Amniotic epithelial cell (primary cell): ENCODE measurements at places on chromosomes 16 and 17.

DNA sequence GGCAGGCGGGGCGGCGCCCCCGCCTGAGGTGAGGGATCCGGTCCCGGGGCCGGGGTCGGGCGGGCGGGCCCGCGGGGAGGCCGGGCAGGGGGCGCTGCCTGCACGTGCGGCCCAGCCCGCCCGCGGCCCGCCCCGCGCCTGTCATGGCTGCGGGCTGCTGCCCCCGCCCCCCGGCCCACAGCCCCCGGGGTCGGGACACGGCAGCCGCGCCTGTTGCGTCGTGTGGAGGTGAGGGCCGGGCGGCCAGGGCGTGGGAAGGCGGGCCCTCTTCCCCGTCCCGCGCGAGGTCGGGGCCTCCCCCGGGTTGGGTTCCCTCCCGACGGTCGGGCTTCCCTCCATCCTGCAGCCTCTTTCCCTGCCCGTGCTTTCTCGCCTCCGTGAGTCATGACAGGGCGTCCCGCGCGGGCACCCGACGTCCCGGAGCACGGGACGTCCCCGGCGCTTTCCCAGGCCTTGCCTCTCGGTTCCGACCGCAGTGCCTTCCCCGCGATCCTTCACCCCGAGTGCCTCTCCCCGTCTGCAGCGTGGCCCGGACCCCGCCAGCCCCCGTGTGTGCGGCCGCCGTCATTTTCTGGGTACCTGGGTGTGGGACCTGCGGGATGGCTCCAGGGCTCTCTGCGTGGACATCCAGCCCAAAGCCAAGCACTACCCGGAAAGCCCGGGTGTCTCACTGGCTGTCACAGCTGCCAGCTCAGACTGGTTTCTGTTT, 76.7 kb downstream of the CHD9 start:
- DNase-seq, result peak; percentile 46

- no peak for DNase-seq
Observed at GRCh38 chr17:78113804-78114785, 14.5 kb downstream of the TMC6 start.

- peak; percentile 35 for DNase-seq
Observed at GRCh38 chr16:154217-155030, 2.0 kb downstream of the HBZ start.

- no peak for DNase-seq
Observed at GRCh38 chr16:54947616-54948015, 17.0 kb downstream of the IRX5 start.

DNA sequence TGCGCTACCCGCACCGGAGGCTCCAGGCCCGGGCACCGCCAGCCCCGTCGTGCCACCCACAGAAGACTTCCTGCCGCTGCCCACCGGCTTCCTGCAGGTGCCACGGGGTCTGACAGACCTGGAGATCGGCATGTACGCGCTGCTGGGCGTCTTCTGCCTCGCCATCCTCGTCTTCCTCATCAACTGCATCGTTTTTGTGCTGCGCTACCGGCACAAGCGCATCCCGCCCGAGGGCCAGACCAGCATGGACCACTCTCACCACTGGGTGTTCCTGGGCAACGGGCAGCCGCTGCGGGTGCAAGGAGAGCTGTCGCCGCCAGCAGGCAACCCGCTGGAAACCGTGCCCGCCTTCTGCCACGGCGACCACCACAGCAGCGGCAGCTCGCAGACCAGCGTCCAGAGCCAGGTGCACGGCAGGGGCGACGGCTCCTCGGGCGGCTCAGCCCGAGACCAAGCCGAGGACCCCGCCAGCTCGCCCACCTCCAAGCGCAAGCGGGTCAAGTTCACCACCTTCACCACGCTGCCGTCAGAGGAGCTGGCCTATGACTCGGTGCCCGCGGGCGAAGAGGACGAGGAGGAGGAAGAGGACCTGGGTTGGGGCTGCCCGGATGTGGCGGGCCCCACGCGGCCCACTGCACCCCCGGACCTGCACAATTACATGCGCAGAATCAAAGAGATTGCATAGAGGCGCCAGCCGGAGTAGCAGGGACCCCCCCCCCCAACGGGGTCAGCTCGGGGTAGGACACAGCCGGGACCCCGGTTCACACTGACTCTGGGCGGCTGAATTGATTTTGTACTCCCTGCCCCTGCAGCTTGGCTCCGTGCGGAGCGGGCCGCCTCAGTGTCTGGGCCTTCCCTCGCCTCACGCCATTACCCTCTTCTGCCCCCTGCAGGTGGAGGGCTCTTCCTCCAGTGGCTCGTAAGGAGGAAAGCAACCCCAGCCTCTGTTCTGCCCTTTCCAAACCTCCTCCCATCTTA, 58.5 kb downstream of the TMEM132E start:
- DNase-seq, result peak; percentile 27

DNA sequence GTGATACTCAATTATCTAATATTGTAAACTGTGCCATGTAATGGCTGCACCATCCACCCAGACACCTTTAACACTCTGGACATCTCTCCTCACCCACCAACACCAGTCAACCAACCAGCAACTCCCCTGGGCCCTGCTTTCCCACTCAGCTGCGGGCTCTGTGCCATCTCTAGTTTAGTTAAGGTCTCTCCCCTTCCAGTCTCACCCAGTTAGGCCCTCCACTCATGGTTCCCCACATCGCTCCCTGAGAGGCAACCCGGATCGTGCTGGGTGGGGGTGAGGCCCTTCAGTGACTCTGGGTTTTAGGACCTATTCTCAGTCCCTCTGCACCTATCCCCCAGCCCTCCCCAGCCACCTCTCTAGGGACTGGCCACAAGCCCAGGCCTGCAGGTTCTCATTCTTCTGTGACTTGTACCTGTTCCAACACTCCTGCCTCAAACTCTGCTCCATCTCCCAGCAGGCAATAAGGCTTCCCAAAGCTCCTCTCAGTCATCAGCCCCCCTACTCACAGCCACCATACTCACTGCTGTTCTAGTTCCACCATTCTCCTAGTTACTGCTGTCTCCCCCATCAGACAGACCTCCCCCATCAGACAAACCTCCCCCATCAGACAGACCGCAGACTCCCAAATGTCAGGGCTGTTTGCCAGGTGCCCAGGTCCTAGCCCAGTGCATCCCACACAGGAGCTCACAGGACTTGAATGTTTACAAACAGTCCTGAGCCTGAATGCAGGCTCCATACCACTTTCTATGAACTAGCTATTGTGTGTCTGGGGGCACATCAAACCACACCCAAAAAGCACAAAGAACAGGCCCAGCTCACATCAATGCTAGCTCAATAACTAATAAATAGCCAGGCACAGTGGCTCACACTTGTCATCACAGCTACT, 2.6 kb downstream of the TK2 start:
- DNase-seq, result no peak

GRCh38 chr17:35496451-35497290, 40.8 kb downstream of the SLFN12L start:
- DNase-seq, result no peak

- no peak for DNase-seq
Observed at GRCh38 chr17:81656118-81656743, at the start of gene PDE6G. TSS of gene PDE6G (minus strand) at chr17:81656542. CDS start at chr17:81653305, 3,237 bp downstream.

DNA sequence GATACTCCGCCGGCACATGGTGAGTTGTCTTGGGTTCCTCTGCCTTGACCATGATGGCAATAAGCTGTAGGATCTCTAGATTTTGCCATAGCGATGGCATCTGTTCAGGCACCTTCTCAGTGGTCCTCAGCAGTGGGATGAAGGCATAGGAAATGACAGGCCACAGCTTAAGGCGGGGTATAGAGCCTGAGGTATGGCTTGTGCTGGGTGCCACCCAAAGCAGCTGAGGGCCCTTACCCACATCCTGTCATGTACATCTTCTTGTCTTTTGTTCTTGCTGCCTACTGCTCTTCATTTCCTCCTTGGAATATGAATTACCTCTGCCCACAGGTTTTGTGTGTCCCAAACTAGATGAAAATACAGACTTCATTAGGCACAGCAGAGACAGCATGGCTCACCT, 29.5 kb downstream of the KAT7 start:
- DNase-seq, result no peak

GRCh38 chr16:57941016-57941664, 29.8 kb downstream of the CNGB1 start:
- DNase-seq, result peak; percentile 22

- no peak for DNase-seq
Observed at GRCh38 chr17:14942526-14943190, 322.5 kb downstream of the PMP22 start.

GRCh38 chr17:43515656-43516055, 30.5 kb downstream of the ETV4 start:
- peak; percentile 17 for DNase-seq

DNA sequence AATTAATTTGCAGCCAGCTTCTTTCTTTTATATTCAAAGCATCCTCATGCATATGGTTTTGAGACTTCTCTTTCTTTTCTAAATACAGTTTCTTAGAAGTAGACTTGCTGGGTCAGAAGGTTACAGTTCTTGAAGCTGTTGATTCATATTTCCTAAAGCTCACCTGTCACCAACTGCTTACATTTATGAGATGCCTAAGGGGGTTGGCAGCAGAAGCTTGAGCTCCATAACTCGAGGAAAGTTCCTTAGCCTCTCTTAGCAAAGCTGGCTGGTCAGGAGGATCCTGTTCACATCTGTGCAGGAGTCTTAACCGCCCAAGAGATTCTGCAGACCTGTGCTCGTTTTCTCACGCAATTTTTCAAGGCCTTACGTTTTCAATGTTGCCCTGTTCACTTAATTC, 218.8 kb downstream of the SNX29 start:
- DNase-seq, result no peak

GRCh38 chr16:50267651-50268050, 1.3 kb downstream of the ADCY7 start:
- DNase-seq, result no peak

DNA sequence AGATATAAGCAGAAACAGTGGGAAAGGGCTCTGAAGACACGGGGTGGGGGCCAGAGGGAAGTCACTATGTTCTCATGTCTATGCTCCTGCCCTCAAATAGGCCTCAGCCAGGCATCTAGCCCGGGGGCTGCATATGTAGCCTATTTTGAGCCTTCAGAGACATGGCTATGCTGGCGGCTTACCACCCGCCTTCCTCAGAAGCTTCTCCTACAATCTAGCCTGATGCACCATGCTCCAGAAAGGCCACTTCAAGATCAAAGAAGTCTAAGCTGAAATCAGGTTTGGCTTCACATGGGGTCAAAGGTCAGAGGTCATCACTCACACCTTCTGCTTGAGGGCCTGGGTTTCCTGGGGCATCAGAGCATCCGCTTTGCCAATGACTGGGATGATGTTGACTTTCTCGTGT, 1.6 kb downstream of the SEPTIN1 start:
- DNase-seq, result no peak

- no peak for DNase-seq
Observed at GRCh38 chr17:42241871-42242270, 34.3 kb downstream of the STAT5B start.

DNA sequence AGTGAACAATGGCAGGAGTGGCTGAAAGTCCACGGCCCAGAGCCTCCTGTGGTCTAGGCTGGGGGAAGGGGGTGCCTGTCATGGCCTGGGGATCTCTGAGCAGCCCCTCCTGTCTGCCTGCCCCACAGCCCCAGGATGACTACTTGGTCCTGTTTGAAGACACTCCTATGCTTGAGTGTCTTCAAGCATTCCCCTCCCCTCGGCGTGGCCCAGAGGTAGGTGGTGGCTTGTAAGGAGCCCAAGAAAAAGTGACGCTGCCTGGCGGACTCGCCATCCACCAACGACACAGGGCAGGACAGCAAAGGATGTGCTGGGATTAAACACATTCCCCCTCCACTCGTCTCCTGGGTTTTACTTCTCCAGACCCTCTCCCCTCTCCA, 5.7 kb downstream of the SULT1A1 start:
- no peak for DNase-seq

- DNase-seq, result no peak
Observed at GRCh38 chr17:68170246-68170645, 77.6 kb upstream of the AMZ2 start.

DNA sequence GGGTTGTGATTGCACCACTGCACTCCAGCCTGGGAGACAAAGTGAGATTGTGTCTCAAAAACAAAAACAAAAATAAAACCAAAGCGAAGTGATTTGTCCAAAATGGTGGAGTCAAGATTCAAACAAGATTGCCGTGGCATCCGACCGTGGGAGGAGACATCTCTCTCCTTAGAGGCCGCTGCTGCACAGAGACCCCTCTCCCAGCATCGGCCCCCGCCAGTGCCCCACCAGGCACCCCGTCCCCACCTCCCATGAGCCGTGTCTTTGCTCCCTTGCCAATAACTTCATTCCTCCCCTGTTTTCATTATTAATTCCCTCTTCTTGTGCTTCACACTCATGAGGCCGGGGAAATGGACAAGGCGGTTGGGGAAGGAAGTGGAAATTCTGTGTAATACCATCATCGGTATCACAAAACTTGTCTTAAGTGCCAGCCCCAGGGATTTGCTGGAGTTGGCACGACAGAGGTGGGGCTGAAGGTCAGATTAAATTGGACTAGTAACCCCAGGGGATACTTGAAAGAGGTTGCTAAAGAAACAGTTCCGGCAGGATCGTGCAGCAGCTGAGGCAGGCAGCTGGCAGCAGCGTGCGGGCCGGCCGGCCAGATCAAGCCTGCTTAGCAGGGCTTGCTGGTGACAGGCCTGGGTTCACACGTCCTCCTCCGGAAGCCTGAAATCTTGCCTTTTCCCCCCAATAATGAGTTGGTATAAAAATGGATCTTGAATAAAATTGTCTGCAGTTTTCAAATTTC, 66.8 kb downstream of the RTN4RL1 start:
- DNase-seq, result no peak

DNA sequence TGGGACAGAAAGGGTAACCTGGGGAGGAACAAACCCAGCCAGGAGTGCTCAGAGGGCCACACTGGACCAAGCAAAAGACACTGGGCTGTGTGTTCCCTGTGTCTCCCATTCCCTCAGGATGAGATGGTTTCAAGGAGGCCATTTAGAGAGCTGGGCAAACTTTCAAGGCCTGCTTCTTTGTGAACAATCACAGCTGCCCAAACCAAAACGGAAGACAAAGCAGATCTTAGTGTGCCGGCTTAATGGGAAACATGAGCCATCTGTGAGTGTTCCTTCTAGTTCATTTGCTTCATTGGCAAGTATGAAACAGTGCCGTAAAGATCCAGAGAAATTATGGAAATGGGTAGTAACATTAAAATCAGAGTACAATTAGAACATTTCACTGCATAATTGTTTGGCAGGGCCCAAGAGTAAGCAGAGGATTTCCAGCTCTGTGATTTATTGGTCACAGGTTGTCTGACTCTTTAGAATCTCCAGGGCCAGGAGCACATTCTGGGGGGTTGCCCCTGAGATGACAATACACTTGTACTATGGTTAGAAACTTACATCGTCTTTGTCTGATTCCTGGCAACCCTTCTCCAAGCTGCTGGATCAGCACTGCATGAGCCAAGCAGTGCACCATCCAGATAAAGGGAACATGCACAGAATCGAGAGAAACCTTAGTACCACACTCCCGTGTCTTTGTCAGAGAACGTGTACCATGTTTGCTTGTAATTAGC, 412.1 kb downstream of the RBFOX1 start:
- DNase-seq, result no peak

GRCh38 chr17:10757067-10757466, 27.2 kb upstream of the TMEM220 start:
- DNase-seq, result no peak

- peak; percentile 45 for DNase-seq
Observed at GRCh38 chr17:35743626-35744328, 9.3 kb downstream of the GAS2L2 start.

GRCh38 chr17:65678546-65678945, 117.1 kb upstream of the AXIN2 start:
- DNase-seq, result peak; percentile 25

- DNase-seq, result no peak
Observed at GRCh38 chr17:29723278-29724047, 100.8 kb upstream of the CORO6 start.
